ENCODE measurements at places on chromosomes 1 and 21.

DNA sequence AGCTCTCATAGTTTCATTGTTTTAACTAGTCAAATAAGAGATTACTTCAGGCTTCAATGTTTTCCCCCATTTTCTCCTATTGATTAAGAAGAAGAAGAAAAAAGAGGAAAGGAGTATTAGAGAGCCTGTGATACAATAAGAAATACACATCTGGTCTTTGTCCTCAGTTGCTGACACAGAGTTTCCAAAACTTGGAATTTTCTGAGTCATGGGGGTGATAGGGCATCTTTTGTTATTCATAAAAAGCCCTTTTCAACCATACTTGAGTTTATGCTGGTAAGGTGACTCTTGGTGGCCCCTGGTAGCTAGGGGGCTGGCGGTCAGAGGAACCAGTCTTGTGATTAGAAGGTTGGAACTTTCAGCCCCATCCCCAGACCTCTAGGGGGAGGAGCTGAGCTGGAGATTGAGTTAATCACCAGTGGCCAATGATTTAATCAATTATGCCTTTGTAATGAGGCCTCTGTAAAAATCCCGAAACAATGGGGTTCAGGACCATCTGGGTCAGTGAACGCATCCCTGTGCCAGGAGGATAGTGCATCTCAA is 28.9 kb upstream of the KLF18 start:
- no peak for DNase-seq

- no peak for DNase-seq
Observed at GRCh38 chr21:46022551-46023525, 41.3 kb downstream of the COL6A1 start.

DNA sequence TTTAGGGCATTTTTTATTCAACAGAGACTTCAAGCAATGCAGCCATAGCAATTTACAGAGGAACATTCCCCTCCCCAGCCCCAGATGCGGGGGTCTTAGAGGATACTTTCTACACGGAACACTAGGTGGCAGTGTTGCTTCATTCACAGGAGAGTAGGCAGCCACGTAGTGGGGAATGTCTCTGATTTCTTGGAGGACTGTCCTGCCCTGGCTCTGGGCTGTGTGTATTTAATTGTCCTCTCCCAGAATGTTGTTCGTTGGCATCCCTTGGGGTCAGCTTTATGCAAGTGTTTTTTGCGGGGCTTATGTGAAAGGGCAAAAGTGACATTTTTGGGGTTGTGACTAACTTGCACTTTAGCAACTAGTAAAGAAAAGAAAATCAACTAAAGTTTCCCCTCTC is 96.9 kb downstream of the PAPPA2 start:
- DNase-seq, result peak; percentile 10

DNA sequence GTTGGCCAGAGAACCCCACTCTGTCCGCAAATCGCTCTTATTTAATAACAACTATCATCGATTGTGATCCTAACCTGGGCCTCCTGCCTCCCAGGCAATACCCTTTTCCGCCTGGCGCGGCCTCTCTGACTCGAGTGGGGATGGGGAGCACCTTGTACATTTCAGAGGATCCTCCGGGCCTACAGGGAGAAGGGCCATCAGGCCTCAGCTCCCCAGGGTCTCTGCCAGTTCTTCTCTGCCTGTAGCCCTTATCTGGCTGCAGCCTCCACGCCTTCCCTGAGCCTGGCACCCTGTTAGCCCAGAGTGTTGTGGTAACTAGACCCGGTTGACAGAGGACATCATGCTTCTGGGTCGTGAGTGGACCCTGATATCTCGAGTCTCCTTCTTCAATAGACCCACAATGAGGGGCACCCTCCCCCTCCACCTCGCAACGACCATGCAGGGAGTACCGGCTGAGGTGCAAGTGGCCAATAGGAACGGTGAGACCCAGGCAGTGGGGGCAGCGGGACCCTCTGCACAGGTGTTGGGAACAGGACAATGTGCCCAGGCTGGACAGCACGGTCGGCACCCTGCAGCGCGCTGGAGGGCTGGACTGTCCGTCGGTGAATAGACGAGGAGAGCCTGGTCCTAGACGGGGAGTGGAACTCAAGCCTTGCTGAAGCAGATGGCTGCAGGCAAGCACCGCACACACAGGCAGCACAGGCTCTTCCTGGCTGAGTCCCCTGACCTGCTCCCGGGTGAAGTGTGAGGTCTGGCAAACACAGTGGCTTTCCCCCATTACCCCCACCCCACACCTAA is 7.1 kb upstream of the CRYBG2 start:
- no peak for DNase-seq

DNA sequence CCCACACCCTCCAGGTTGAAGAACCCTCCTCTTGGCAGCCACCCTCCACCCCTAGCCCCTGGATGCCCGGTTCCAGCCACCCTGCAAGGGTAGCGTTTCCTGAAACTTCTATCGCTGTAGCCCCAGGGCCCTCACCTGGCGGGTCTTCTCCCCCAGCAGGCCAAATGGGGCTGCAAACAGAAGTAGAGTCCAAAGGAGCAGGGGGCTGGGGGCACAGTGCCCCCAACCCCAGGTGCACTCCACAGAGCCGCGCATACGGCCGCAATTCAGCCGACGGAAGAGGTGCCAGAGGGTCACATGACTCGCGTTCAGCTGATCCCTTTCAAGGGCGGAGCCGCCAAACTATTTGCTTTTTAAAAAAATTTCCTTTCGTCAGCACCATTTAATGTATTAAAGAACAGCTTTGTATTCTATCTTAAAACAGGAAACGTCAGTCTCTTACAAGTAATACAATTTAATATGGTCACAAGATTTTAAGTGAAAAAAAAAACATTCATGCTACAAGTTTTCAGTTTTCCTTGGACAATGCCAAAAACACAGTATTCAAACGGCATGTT is at the start of gene GLMP:
Gene GLMP, minus strand, starts transcription at position 289 of the 557 bp plus-strand sequence. Its CDS starts 34 bp downstream, at position 255.
- peak; percentile 53 for DNase-seq

DNA sequence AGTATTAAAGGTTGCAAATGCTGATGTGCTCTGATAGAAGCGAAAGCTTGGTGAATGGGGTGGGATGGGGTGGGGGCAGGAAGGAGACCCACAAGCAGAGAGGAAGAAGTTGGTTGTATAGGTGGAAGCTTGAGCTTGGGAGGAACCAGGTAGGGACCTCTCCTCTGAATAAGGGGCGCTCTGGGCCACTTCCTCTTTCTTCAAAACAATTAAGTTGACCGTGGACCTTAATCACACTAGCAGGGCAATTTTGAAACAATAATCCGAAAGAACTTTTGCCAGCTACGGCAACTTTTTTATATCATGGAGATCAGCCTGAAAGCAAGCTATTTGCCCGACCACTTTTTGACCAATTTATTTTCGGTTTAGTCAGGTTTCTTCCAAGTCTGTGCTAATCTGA is 1.9 kb upstream of the DYRK1A start:
- DNase-seq, result no peak

DNA sequence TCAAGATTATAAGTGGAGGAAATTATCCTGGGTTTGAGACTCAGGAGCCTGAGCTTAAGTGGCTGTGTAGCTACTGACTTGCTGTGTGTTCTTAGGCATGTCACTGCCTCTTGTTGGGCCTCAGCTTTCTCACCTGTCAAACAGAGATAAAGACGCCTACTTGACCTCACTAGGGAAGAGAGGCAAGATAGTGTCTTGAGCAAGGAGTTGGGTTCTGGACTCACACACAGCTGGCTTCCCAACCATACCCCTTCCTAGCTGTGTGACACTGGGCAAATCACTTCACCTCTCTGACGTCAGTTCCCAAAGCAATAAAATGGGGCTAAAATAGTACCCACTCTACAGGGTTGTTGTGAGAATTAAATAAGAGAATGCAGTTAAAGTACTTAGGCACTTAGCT is 11.6 kb upstream of the EPB41 start:
- no peak for DNase-seq

DNA sequence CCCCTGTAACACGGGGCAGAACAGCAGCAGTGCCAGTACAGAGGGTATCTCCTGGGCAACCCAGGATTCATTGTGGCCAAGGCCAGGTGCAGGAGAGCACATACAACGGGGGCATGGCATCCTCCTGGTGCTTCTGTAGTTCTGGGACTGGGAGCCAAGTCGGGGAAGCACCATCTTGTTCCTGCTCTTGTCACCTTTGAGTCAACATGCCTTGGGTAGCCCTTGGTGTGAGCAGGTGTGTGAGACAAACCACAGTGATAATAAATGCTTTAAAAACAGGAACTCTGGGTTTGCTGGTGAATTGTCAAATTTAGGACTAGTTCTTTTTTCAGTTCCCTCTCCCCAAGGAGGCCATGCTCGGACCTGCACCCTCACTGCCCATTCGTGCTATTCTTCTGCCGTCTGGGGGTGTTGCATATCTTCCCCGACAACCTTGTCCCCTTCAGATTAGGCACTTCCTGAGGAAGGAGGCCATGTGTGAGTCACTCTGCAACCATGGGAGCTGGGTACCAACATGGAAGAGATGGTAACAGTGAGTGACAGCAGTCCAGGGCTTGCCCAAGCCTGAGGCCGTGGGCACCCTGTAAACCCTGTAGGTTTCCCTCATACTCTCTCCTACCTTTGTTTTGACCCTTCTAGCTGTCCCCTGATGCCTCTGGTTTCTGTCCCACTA is 150.2 kb downstream of the GRIK3 start:
- DNase-seq, result no peak

GRCh38 chr1:204676043-204676442 is 9.5 kb downstream of the LRRN2 start:
- DNase-seq, result no peak

- DNase-seq, result no peak
Observed at GRCh38 chr1:108007531-108007930, 42.6 kb upstream of the VAV3 start.

DNA sequence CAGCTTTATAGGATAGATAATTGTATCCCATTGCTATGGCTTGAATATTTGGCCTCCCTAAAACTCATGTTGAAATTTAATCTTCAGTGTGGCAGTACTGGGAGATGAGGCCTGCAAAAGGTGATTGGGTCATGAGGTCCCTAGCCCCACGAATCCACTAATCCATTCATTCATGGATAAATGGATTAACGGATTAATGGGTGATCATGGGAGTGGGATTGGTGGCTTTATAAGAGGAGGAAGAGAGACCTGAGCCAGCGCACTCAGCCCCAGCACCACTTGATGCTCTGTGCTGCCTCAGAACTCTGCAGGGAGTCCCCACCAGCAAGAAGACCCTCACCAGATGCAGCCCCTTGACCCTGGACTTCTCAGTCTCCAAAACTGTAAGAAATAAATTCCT is 32.0 kb downstream of the S100A6 start:
- no peak for DNase-seq

DNA sequence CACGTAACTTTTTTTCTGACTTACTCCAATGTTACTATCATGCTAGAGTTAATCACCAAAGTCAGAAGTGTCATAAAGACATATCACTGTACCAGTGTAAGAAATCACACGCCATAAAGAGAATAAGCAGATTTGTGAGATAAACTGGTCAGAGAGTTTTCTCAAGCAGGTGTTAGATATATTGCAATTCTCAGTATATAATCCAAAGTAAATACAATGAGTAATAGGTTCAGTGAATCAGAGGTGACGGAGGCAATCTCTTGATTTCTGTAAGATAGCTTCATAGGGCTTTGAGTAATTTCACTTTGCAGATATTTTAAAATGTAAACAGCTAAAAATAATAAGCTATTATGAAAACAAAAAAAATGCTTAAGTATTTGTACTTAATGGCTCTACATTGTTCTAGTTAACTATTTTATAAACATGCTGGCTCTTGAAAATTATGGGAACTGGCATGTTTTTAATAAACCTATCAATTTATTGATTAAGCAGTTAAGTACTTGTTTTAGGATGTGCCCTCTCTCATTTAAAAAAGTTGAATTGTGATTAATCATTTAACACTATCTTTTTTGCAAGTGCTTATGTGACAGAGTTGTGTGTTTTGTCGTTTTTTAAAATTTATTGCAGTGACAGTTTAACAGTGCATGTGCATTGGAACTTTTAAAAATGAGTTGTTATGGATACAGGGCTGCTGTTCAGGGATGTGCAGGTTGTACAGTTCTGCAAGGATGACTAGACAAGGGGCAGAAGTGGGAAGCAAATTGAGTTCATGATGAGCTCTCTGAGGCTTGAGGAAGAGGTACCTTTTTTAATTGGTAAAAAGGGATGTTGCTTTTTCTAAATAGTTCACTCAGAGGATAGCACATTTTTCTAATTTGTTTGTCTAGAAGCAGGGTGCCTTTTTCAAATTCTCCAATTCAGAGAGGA is 119.1 kb downstream of the USP25 start:
- no peak for DNase-seq

DNA sequence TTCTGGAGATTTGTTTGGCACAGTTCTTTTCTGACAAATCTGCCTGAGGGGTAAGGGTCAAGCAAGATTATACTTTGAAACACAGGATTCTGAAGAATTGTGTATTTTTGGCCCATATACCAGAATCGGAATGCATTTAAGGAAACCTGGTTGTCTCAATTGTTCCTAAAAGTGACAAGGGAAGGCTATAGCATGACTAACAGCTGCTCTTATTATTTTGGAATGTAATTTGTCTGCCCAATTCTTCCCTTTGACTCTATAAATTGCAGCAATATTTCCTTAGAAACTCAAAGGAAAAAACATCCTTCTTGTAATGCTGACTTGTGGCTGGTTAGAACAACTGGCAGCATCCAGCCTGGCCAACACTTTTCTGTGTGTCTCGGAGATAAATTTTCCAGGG is 15.8 kb upstream of the VCAM1 start:
- no peak for DNase-seq

GRCh38 chr1:210372491-210372890 is 43.8 kb downstream of the HHAT start:
- DNase-seq, result no peak

- DNase-seq, result no peak
Observed at GRCh38 chr1:51168936-51169335, 66.9 kb downstream of the C1orf185 start.

- peak; percentile 72 for DNase-seq
Observed at GRCh38 chr21:43921979-43922945, 57.2 kb downstream of the AGPAT3 start.

GRCh38 chr1:173052681-173053196 is 2.0 kb upstream of the TNFSF18 start:
- DNase-seq, result no peak

GRCh38 chr1:2251786-2252185 is 23.7 kb downstream of the SKI start:
- no peak for DNase-seq

GRCh38 chr1:87760654-87761053 is 432.0 kb downstream of the LMO4 start:
- DNase-seq, result no peak

DNA sequence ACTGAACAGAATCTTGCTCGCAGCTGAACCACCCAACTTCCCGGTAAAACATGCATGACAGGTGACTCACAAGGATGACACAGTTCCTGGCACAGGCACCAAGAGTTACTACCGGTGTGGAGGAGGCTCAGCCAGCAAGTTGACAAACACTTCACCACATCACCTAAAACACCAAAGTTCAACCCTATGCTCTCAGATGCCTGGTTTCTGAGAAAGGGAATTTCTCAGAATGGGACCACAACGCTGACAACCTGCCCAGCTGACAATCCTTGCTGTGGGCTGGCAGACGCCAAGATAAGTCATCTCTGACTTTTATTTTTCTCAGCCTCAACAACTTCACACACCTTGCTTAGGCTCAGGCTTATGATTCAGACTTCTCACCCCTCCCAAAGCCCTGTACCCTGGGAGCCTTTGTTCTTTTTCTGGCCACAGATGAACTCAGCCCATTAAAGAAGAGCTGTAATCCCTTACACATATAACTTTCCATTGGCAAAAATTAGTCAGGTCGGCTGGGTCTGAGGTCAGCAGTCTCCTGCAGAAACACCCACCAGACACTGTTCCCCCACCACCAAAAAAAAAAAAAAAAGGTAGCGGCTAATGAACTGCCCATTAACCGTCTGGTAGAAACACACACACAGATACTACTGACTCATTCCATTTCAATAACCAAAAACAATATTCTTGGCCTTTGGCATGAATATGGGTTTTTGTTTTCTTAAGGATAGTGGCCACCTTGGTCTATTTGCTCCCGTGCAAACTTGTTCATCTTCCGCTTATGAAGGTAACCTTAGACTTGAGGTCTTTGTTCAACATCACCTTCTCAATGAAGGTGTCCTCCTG is 10.8 kb upstream of the TIAM1 start:
- DNase-seq, result peak; percentile 47

All from CD4-positive, alpha-beta T cell (primary cell).